Uterus (tissue), 4 donors: ENCODE measurements at places on chromosomes 3 and 15. TPM values are rescaled to one million over a fixed set of nuclear protein-coding genes. Genes with fewer than 3 reads are reported as not detected.
A peak's percentile ranks its signal among the peaks of the same experiment; 100 is the strongest.

DNA sequence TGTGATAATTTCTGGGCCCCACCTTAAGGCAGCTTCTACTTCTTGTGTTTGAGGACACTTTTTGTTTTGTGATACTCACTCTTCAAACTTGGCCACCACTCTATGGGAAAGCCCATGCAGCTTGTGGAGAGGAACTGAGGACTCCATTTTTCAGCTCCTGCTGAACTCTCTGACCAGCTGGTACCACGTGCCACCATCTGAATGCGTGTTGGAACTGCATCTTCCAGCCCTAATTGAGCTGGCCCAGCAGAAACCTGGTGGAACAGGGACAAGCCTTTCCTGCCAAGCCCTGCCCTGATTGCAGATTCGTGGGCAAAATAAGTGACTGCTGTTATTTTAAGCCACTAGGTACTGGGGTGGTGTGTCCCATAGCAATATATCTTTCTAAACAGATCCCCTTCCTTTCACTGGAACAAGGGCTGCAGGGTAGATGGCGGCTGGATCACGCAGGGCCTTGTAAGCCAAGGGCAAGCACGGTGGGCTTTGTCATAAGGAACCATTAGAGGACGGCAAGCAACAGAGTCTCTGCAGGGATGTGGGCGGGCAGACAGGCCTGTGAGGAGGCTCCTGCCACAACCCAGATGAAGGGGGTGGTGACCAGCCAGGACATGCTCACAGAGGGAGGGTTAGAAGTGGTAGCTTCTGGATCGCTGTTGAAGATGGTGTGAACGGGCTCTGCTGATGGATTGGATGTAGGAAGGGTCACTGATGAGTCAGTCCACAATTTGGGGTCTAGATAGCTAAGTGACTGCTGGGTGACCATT, 9.5 kb downstream of the H1-8 start:
- DNase-seq: no peak

The CCDC39 gene
- not detected for total RNA-seq

The MINDY4B gene
- not detected for total RNA-seq

- no peak for DNase-seq
Measured at GRCh38 chr15:91409387-91409786, 309.3 kb downstream of the SV2B start.

GRCh38 chr3:168047190-168047795, 48.4 kb downstream of the GOLIM4 start:
- no peak for DNase-seq

- DNase-seq: no peak
Measured at GRCh38 chr15:77143191-77143590, 72.3 kb upstream of the TSPAN3 start.

- DNase-seq: no peak
Measured at GRCh38 chr3:63179862-63180522, 98.1 kb upstream of the SYNPR start.

The EFCAB12 gene
- 0.41 TPM for total RNA-seq

DNA sequence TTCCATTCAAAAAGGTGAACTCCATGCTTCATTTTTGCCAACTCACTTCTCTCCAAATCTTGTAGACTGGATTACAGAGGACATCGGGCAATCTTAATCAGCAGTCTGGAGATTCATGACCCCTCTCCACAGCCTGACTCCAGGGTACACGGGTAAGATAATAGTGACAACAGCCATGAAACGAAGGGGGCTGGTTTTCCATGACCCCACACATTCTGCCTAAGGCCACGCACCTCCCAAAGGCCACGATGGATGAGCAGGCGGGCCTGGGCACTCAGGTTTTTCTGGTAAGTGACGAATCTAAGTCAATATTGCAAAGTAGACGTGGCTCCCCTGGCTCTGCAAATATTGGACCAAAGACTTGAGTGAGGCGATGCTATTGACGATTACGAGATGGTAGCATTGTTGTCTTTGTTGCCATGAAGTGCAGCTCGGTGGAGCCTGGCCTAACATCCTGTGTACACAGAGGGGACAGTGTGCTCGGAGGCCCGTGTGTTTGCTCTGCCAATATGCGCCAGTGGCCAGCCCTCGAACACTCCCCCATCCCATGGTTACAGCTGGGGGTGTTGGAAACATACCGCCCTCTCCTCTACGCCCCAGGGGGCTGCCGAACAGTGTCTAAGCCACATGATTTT, 119.1 kb downstream of the OPA1 start:
- DNase-seq: no peak

The HTR3E gene
- total RNA-seq: not detected

The FAM3D gene
- total RNA-seq: not detected

The NR2E3 gene
- total RNA-seq: not detected

GRCh38 chr3:97742036-97742435, 22.5 kb upstream of the ARL6 start:
- DNase-seq: no peak

DNA sequence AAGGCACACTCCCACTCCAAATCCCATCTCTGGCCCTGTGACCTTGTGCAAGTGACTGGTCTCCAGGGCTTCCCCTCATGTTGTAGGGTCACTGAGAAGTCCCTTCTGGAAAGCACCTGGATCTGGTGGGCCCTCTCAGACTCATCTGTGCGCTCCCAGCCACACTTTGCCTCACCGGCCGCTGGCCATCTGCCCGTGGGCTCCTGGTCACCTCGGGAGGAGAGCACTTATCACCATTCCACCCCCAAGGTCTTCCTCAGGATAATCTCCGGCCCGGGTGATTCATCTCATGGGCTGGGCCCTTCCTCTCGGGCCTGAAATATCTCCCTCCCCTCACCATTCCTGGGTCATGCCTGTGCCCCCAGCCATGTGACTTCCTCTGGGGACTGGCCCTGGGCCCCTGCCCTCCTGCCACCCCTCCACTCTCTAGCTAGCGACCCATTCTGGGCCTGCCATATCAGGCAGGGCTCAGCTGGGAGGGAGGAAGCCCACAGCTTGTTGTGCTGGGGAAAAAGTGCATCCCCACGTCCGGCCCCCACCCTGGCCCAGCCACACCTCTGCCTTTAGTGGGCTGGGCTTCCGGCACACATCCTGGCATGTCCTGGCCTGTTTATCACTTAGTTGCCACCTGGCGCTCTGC, 10.6 kb upstream of the WNT7A start:
- DNase-seq: peak; percentile 47

DNA sequence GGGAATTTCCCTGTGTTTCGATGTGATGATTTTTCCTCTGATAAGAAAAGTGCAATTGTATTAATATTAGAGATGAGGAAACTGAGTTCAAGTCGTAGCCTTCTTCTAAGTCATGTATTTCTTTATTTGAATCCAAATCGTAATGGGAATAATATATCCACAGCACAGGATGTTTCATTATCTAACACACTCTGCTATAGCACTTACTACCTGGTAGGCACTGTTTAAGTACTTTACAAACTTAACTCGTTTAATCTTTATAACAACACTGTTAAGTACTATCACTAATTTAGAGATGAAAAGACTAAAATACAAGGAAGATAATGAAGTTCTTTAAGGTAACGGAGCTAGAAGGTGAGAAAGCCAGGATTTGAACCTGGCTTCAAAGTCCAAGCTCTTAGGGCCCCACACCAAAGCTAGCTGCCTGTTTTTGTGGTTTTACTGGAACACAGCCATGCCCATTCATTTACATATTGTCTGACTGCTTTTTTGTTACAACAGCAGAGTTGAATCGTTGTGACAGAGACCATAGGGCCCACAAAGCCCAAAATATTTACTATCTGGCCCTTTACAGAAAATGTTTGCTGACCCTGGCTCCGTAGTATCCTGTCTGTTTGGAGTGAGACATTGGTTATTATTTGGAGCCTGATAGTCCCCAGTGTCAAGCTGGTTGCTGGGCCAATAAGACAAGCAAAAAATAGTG, 9.6 kb upstream of the ATP13A3 start:
- DNase-seq: no peak

DNA sequence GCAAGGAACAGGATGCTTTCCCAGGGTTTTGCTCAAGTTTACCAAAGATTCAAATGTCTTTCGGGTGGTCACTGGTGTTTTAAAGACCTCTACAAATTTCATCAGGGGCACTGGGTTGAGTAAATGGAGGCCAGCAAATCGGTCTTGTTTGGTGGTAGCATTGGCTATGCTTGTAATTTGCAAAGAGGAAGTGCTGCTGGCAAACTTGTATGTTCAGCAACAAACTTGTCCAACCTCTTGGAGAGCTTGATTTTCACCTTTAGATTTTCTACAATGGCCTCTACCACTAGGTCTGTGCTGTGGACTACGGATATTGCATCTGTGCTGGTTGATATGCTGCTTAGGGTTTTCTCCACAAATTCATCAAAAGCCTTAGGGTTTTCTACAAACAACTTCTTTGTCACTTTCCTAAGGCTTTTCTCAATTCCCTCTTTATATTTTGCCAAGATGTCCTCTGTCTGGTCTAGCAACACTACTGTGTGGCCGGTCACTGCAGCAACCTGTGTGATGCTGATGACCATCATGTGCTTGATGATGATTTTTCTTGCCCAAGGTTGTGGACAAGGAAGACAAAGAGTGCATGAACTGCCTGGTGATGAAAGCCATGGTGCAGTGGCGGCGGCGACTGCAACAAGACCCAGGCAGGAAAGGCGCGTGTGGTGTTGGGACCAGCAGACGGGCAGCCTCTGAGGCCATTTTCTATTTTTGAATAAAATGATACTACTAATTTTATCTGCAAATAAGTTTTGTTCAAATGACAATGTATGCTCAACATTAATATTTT, 50.8 kb downstream of the RFX7 start:
- no peak for DNase-seq

GRCh38 chr15:80679804-80680175, 15.3 kb upstream of the ABHD17C start:
- DNase-seq: no peak

- no peak for DNase-seq
Measured at GRCh38 chr3:194200422-194201081, 64.6 kb downstream of the HES1 start.

DNA sequence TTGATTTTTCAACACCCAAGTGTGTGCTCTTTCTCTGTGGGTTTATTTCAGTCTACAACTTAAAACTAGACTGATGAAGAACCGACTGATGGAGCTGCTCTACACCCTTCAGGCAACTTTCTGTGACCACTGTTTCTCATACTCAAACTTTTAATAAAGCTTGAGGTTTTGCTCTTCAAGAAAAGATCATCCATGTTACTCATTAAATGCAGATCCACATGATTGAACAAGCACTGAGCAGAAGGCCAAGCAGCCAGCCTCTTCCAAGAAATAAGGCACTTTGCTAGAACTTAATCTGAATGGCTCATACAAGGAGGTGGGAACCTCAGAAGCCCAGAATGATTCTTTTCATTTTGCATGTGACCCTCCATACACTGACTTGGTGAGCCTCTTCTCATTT, 8.7 kb downstream of the SLC27A2 start:
- DNase-seq: no peak

GRCh38 chr3:172467170-172467824, 19.0 kb upstream of the GHSR start:
- no peak for DNase-seq

The PPIP5K1 gene
- 74.8 TPM for total RNA-seq

DNA sequence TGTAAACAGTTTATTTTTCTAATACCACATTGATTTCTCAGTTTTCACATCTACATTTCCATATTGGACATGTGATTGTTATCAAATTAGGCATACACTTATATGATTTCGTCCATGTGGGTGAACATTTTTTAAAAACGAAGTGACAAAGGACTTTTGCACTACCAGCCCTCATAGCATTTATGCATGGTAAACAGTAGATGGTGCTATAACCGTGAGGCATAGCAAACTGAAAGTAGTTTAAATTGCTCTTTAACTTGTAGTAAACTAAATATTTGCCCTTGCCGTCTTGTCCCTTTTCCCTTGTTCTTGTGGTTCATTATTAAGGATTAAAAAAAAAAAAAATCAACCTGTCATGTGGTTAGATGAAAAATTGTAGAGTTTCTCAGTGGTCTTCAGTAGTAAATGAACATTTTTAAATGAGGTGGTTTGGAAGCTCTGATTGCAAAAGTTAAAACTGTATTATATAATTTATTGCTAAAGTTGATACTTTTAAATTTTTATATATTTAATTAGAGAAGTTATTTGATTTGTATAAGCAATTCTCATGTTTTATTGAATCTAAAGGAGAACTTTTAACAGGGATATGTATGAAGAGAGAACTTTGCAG, 24.0 kb downstream of the STX19 start:
- no peak for DNase-seq

DNA sequence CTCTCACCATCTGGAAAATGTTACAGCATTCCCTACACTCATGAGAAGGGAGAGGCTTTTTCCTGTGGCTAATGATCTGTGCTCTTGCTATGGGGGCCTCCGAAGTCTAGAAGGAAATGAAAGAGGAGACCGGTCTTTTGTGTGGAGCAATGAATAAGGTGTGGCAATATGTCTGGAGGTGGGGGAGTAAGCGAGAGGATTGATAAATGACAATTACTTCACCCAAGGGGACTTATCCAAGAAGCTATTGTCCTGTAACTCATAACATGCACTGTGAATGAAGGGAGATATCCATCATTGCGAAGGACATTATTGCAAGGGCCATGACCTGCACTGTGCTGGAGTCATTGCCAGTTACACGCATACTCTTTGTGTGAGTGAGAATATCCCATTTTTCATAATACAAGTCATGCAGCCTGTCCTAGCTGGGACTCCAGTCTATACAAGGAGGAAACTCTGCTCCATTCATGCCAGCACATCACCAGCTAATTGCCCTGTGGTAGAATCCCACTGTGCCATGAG, 37.7 kb upstream of the SYNPR start:
- DNase-seq: no peak

The SPINT1 gene
- total RNA-seq: 2.3 TPM
